GM06990 (cell line): ENCODE measurements at places on chromosomes 13 and 19.

DNA sequence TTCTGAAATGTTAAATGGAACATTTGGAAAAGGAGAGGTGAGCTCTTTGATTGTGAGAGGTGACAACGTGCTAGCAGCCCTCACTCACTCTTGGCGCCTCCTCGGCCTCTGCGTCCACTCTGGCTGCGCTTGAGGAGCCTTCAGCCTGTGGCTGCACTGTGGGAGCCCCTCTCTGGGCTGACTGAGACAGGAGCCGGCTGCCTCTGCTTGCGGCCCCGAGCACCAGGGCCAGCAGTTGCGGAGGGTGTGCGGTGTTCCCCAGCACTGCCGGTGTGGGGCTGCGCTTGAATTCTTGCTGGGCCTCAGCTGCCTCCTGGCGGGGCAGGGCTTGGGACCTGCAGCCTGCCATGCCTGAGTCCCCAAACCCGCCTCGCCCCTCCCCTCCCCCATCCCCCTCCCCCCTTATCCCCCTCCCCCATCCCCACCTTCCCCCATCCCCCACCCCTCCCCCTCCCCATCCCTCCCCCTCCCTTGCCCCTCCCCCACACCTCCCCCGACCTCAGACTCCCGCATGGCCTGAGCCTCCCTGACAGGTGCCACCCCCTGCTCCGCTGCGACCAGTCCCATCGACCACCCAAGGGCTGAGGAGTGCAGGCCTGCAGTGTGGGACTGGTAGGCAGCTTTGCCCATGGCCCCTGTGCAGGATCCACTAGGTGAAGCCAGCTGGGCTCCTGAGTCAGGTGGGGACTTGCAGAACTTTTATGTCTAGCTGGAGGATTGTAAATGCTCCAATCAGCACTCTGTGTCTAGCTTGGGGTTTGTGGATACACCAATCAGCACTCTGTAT is 411.0 kb downstream of the OLFM4 start:
- no peak for DNase-seq

- DNase-seq = no peak
Measured at GRCh38 chr13:105232439-105232838, 1303.0 kb downstream of the EFNB2 start.

DNA sequence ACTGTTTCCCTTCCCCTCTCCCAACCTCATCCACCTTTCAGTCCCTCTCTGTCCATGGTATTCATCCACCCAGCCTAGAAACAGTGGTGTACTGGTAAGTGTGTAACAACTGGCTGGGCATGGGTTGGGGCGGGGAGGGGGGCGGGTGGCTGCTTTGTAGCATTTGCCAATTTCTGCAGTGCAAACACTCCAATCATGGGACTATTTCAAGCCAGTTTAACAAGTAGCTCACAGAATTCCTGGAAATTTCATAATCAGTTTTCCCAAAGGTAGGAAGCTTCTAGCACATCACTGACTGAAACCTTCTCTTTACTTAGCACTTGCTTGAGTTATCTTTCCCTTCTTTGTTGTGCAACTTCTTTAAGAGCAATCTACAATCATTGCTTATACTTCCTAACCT is 100.8 kb upstream of the WASF3 start:
- DNase-seq = no peak

DNA sequence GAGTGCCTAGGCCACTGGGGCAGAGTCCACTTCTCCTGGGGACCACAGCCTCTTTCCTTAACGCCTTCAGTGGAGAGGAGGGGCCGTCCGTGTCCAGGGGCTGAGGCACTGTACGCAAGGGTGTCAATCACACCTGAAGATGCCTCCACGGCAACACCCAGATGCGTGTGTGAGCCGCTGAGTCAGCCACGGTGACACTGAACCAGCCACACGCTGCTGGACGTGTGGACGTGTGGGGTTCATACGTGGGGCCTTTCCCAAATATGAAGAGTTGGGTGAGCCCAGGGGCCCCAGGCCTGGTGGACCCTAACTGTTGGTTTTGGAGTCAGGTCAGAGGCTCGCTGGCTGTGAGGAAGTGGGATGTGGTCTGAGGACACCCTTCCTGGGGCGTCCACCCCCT is 51.6 kb downstream of the TMEM255B start:
- DNase-seq = no peak
